Endothelial cell (in vitro differentiated cells): ENCODE measurements at places on chromosomes 12 and 14. TPM values are rescaled to one million over a fixed set of nuclear protein-coding genes. Genes with fewer than 3 reads are reported as not detected.

DNA sequence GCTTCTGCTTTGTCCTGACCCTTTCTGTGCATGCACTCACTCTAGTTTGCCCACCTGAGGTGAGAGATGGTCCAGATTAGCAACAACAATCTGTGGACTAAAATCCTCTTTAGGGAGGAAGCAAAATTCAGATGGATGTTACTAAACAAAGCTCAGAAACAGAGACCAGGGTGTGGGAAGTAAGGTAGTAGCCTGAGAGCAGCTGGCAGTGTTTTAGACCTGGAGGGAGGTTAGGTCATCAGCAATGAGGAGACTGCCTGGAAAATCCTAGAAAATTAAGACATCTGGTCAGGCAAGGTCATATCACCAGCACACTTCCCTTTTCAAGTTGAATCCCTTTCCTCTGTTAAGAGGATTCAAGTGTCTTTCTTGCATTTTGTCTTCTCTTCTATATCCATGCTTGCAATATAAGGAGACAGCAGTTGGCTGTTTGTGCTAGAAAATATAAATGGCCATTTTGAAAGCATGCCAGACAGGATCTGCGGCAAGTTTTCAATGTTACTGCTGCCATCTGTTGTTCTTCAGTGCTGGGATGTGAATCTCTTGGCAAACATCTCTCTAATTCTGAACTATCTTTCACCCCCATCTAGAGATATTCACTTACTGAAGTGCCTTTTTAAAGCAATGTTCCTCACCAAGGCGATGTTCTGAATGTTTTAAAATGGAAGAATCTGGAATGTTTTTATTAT lies 266.4 kb downstream of the NAV3 start:
- DNase-seq: no peak
- no peak overlapping the region for H3K27ac ChIP-seq
- no peaks in the 10 kb centered on the region for H3K36me3 ChIP-seq
- no peaks in the 10 kb centered on the region for H3K27me3 ChIP-seq

DNA sequence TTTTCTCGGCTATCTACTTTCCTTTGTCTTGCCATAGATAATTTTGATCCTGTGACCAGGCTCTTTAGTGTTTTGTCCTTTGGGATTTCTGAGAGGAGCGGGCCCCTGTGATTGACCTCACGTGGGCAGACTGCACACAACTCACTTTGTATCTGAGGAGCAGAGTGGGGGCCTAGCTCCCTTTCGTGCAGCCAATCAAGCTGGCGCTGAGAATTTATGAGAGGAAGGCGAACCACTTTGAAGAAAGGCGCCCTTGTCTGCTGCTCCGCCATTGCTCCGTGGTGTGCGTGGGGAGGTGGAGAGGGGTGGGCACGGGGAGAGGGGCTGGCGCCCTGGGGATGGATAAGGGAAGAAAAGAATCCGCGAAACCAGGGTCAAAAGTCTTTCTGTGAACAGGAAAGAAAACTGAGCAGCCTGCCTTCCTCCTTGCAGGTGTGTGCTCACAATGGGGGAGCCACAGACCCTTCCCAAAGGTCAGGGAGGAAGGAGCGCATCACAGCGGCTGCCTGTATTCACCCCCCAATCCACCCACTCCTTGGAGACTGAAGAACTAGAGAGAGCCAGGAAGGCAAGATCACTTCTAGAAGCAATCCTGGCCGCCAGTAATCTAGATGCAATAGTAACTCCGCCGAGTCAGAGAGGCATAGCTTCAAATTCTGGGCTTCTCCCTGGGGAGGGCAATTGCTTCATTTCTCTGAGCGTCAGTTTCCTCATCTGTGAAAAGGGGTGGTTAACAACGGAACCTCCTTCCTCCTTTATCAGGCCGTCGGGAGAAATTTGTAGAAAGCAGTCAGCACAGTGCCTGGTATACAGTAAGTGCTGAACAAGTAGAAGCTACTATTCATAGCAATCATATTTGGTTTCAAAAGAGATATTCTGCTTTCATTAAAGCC lies 24.9 kb upstream of the MED13L start:
- no peak overlapping the region for H3K27ac ChIP-seq
- no peaks in the 10 kb centered on the region for H3K4me1 ChIP-seq
- no peaks in the 10 kb centered on the region for H3K36me3 ChIP-seq
- peaks cover 2% of the 10 kb centered on the region for H3K27me3 ChIP-seq
- H3K4me3 ChIP-seq: no peak overlapping the region

DNA sequence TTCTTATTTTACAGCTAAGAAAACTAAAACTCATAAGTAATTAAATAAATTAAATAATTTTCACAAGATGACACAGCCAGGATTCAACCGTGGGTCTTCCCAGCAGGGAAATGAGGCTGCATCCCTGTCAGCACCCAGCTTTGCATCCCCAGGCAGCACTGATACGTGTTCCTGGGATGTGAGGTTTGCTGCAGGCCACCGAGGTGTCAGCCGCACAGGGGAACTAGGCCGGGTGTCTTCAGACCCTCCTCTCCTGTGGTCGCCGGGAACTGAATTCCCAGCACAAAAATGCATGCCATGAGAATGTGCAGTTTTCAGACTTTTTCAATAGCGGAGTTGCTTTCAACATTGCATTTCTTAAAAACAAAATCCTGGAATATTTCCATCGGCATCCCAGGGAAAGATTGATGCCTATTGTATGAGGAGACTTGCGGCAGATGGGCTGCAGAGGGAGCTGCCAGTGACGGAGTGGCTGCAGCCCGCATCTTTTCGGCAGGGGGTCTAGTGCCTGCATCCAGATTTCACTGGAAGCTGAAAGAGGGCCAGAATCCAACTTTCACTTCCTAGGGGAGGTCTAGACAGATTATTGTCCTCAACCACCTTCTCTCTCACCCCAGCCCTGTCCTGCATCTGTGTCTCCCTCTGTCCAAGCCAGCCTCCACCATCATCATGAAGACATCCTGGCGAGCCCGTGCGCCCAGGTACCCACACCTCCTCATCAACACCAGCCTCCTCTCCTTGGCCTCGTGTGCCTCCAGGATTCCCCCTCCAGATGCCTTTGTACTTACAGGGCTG lies 12.6 kb downstream of the LRTM2 start:
- no peaks in the 10 kb centered on the region for H3K36me3 ChIP-seq

Gene GZMB
- not detected for total RNA-seq

Gene SAMD15
- 1.7 TPM for total RNA-seq

Gene PLCZ1
- not detected for total RNA-seq
